Sigmoid colon (tissue), 7 donors: ENCODE measurements at places on chromosomes 5 and 9. TPM values are rescaled to one million over a fixed set of nuclear protein-coding genes. Genes with fewer than 3 reads are reported as not detected.
A peak's percentile ranks its signal among the peaks of the same experiment; 100 is the strongest.

GRCh38 chr9:76644171-76644570 is 120.1 kb upstream of the PCA3 start:
- no peaks in the 10 kb centered on the region for H3K4me1 ChIP-seq
- peaks cover 22% of the 10 kb centered on the region for H3K36me3 ChIP-seq
- H3K4me3 ChIP-seq, result no peak overlapping the region
- no peak overlapping the region for H3K27ac ChIP-seq
- no peaks in the 10 kb centered on the region for H3K27me3 ChIP-seq

GRCh38 chr5:73654819-73655318 is 28.9 kb downstream of the ARHGEF28 start:
- H3K4me1 ChIP-seq, result no peaks in the 10 kb centered on the region
- DNase-seq, result no peak
- H3K36me3 ChIP-seq, result no peaks in the 10 kb centered on the region

DNA sequence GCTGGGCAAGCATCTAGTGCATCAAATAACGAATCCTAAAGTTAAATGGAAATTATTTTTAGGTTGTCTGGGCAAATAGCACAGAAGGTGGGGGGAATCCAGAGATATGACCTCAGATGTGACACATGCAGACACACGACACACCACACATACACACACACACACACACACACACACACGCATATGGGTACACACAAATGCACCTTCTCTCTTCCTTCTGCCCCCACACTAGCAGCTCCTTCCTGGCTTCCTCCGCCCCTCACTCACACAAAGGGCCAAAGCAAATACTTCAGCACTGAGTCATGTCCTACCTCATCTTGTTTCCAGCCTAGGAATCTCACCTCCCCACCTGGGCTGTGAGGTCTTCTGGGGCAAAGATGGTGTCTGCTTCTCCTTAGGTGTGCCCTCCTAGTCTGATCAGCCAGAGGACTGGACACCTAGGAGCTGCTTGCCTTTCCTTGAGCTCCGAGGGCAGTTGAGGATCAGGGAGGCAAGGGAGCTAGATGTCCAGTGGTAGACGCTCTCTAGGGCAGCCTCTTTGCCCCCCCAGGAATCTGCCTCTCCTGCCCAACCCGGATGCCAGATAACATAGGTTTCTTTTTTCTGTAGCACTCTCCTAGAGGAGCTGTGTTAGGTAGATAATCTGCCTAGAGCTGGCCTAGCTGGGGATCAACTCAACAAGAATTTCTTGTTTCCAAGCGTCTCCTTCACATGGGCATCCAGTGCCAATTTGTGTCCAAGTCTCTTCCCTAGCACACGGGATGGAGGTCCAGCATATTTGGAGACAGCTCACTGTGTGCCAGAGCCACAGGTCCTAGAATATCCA is 14.3 kb upstream of the JADE2 start:
- peak overlapping the region; percentile 56 for H3K27ac ChIP-seq
- H3K4me1 ChIP-seq, result no peaks in the 10 kb centered on the region
- no peak overlapping the region for H3K4me3 ChIP-seq
- no peaks in the 10 kb centered on the region for H3K36me3 ChIP-seq
- no peak for DNase-seq

- no peak overlapping the region for H3K27ac ChIP-seq
- H3K4me1 ChIP-seq, result no peaks in the 10 kb centered on the region
- no peaks in the 10 kb centered on the region for H3K27me3 ChIP-seq
- no peak overlapping the region for H3K4me3 ChIP-seq
- peaks cover 15% of the 10 kb centered on the region for H3K36me3 ChIP-seq
- no peak for DNase-seq
Measured at GRCh38 chr5:38994324-38994927, 79.8 kb downstream of the RICTOR start.

GRCh38 chr9:81078555-81078954 is 610.8 kb downstream of the TLE1 start:
- no peaks in the 10 kb centered on the region for H3K27me3 ChIP-seq
- DNase-seq, result no peak
- H3K4me3 ChIP-seq, result no peak overlapping the region
- H3K27ac ChIP-seq, result no peak overlapping the region
- H3K4me1 ChIP-seq, result no peaks in the 10 kb centered on the region

GRCh38 chr9:110876929-110877328 is 161.3 kb downstream of the LPAR1 start:
- no peak overlapping the region for H3K4me3 ChIP-seq
- no peak for DNase-seq
- no peaks in the 10 kb centered on the region for H3K4me1 ChIP-seq
- H3K36me3 ChIP-seq, result no peaks in the 10 kb centered on the region

DNA sequence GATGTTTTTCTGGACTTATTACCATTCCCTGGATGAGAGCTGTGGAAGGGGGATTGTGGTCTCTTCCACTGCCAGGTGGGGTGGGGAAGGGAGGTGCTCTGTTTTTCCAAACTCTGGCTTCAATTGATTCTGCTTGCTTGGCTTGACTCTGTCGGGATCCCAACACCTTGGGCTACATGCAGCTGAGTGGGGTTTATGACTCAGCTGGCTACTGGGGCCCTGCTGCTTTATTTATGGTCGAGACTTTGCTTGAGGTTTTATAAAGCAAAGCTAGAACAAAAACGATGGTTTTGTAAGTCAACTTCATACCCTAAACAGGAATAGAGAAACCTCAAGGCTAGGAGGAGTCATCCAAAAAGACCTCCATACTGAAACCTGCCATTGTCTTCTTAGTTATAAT is 76.3 kb downstream of the AOPEP start:
- H3K27ac ChIP-seq, result peak overlapping the region; percentile 66
- no peaks in the 10 kb centered on the region for H3K27me3 ChIP-seq

GRCh38 chr5:52838326-52839015 is 50.8 kb downstream of the ITGA1 start:
- H3K36me3 ChIP-seq, result no peaks in the 10 kb centered on the region
- no peak for DNase-seq
- no peaks in the 10 kb centered on the region for H3K27me3 ChIP-seq

DNA sequence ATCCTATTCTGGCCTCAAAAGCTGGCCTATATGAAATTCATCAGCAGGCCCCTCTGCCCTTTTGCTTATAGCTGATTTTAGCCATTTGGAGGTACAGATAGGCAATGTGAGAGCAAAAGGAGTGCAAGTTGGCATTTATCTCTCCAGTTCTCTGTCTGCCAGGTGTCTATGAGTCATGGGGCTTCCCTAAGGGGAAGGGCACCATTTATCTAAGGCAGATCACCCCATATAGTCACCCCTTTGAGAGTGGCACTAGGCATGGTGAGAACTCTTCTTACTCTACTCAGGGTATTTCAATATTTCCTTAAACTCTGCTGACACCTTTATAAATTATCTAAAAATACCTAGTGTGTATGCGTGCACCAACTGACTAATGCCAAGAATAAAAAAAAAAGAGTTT is 314.7 kb upstream of the CDH6 start:
- peaks cover 11% of the 10 kb centered on the region for H3K4me1 ChIP-seq
- no peak overlapping the region for H3K4me3 ChIP-seq
- H3K27me3 ChIP-seq, result no peaks in the 10 kb centered on the region
- no peak for DNase-seq

DNA sequence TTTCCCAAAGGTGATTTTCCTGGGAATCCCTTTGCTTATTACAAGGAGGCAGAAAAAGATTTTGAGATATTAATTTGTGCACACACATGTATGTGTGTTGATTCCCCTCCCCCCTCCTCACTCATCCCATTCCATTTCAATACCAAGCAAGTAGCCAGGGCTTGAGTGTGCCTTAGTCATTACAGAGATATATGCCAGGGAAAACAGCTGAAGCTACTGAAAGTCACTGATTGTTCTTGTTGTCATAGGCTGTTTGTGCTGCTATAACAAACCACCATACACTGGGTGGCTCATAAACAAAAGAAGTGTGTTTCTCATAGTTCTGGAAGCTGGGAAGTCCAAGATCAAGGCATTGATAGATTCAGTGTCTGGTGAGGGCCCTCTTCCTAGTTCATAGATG is 158.6 kb downstream of the BAAT start:
- DNase-seq, result no peak
- no peak overlapping the region for H3K4me3 ChIP-seq
- H3K4me1 ChIP-seq, result no peaks in the 10 kb centered on the region
- no peak overlapping the region for H3K27ac ChIP-seq

- no peak for DNase-seq
- no peak overlapping the region for H3K4me3 ChIP-seq
Measured at GRCh38 chr5:153308282-153308681, 182.2 kb upstream of the GRIA1 start.

DNA sequence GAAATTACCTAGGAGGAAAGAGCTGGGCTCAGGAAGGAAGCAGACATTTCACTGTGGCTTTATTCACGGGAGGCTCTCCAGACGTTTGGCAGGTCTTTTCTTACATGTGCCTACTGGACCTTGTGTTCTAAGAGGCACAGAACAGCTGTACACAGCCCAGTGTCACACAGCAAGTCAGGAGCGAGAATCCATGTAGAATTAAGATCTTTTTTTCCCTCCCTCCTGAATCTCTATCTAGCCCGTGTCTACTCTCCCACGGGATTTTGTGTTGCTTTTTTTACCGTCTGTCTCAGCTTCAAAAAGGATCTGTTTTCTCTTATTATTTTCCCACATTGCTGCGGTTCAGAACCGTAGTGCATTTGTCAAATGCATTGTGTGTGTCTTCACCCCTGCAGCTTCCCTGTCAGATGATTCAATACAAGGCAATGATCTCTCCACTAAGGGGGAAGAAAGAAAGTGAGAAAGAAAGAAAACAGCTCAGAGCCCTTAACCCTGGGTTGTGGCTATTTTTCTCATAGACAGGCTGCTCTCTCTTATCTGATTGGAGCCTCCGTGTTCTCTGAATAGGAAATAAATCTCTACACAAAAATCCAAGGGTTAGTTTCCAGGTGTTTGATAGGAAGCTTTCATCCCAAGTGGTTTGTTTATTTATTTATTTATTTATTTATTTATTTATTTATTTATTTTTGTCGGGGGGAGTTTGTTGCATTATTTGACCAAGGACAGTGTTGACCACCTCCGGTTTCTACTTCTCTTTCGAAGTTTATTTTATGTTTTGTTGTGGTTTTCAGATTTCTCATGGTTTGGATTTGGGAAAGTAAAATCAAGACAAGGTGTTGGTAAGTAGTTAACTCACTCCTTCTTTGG is 191.0 kb downstream of the NTRK2 start:
- DNase-seq, result no peak
- no peaks in the 10 kb centered on the region for H3K36me3 ChIP-seq

DNA sequence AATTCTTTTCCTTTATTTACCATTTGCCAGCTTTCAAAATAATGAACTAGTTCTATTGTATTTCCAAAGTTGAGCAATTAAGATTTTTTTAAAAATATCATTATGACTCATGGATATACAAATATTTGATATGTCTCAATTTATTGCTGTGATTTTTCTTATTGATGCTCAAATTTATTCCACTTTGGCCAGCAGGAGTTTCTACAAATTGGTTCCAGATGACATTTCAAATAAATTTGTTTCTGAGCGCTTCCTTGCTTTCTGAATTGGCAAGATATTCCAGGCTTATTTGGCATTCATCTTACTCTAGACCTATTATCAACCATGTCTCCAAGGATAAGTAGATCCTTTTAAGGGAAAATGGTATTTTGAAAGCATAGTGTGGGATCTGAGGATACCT is 58.5 kb upstream of the TJP2 start:
- peaks cover under 1% of the 10 kb centered on the region for H3K4me1 ChIP-seq
- H3K27me3 ChIP-seq, result no peaks in the 10 kb centered on the region
- no peak for DNase-seq
- no peak overlapping the region for H3K4me3 ChIP-seq

GRCh38 chr5:88799938-88800535 is 82.9 kb downstream of the MEF2C start:
- H3K36me3 ChIP-seq, result no peaks in the 10 kb centered on the region
- no peak for DNase-seq
- H3K27ac ChIP-seq, result no peak overlapping the region

- DNase-seq, result peak; percentile 78
- no peaks in the 10 kb centered on the region for H3K36me3 ChIP-seq
- peak within 1 kb of the TSS; percentile 79 for H3K27ac ChIP-seq
- peak within 1 kb of the TSS; percentile 98 for H3K4me3 ChIP-seq
Measured at GRCh38 chr5:50666261-50667022, at the start of gene PARP8. TSS of gene PARP8 (plus strand) at chr5:50666637. CDS start at chr5:50667096, 459 bp downstream.

DNA sequence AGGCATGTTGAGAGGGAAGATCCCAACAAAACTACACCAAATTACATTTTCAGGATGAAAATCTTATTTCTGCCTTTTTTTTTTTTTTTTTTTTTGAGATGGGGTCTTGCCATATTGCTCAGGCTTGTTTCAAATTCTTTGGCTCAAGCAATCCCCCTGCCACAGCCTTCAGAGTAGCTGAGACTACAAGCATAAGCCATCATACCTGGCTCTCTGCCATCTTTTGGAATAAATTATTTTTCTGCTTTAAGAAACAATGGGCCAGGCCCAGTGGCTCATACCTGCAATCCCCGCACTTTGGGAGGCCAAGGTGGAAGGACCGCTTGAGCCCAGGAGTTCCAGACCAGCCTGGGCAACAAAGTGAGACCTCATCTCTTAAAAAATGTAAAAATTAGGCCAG is 14.3 kb downstream of the AFF4 start:
- DNase-seq, result no peak
- peaks cover 34% of the 10 kb centered on the region for H3K4me1 ChIP-seq
- H3K4me3 ChIP-seq, result no peak overlapping the region
- no peak overlapping the region for H3K27ac ChIP-seq
- no peaks in the 10 kb centered on the region for H3K36me3 ChIP-seq

The PPP2R2B gene
- 14.4 TPM for total RNA-seq

The LCN6 gene
- total RNA-seq, result 19.1 TPM

The SAP30L gene
- 38.5 TPM for total RNA-seq

The LHX2 gene
- total RNA-seq, result not detected

The GOLPH3 gene
- total RNA-seq, result 193 TPM

The SGTB gene
- 12.5 TPM for total RNA-seq

The LYSMD3 gene
- total RNA-seq, result 23.7 TPM

The WDR38 gene
- not detected for total RNA-seq

The KIAA1958 gene
- total RNA-seq, result 5.2 TPM

The GAS1 gene
- total RNA-seq, result 93.9 TPM

The IL5 gene
- total RNA-seq, result not detected

The MARVELD2 gene
- 0.49 TPM for total RNA-seq
